ENCODE measurements at places on chromosomes 12 and 14. TPM values are rescaled to one million over a fixed set of nuclear protein-coding genes. Genes with fewer than 3 reads are reported as not detected.

- DNase-seq, result no peak
These were observed 892.1 kb downstream of the NRXN3 start for GRCh38 chr14:79062226-79062625.

- DNase-seq, result no peak
These were observed 4.8 kb upstream of the ING4 start for GRCh38 chr12:6667559-6668210.

GRCh38 chr12:47987411-47988072 is 16.7 kb downstream of the COL2A1 start:
- no peak for DNase-seq

GRCh38 chr14:69154779-69155178 is 1.9 kb upstream of the DCAF5 start:
- DNase-seq, result no peak

The LRP1 gene
- total RNA-seq, result 53.5 TPM

DNA sequence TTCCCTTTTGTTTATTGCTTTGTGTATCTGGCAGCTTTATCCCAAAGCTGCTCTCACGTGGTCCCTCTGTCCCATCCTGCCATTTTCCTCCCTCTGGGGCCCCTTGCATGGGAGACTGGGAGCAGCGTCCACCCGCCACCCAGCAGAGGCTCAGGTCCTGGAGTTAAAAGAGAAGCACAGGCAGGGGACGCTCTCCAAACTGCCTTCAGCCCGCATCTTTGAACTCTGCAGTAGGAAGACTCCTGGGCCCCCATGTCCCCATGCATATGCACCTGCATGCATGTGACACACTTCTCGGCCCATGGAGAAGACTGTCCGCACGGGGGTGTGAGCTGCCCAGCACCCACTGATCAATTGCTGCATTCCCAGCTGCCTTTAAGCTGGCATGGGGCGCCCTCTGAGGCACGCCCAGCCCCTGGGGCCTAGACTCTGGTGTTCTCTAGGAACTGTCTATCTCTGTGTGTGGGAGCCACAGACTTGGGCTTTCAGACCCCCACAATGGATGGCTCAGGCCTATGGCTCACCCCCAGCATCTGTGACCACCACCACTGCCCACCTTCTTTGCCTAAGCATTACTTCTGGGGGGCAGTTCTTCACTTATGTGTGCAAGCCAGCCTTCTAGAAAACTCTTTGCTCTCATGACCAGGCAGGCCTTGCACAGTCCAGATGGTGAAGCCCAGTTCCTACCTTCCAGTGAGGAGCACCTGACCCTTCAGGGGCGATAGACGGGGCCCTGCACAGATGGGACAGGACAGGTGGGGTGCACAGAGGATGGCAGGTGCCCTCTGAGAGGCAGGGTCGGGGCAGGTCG is 96.1 kb upstream of the DIO3 start:
- DNase-seq, result no peak

GRCh38 chr12:114625294-114625851 is 58.6 kb downstream of the TBX3 start:
- DNase-seq, result peak; percentile 73

- DNase-seq, result peak; percentile 60
These were observed 35.2 kb upstream of the TXNRD1 start for GRCh38 chr12:104180374-104180773.

GRCh38 chr14:35229084-35229791 is 62.9 kb upstream of the PSMA6 start:
- DNase-seq, result no peak

The TMTC3 gene
- 23.6 TPM for total RNA-seq

GRCh38 chr12:42143452-42144157 is 1.1 kb downstream of the GXYLT1 start:
- DNase-seq, result peak; percentile 10

GRCh38 chr14:29062466-29062865 is 295.9 kb downstream of the FOXG1 start:
- no peak for DNase-seq

The SSPN gene
- total RNA-seq, result 29.5 TPM

The PLEKHG7 gene
- 0.50 TPM for total RNA-seq

DNA sequence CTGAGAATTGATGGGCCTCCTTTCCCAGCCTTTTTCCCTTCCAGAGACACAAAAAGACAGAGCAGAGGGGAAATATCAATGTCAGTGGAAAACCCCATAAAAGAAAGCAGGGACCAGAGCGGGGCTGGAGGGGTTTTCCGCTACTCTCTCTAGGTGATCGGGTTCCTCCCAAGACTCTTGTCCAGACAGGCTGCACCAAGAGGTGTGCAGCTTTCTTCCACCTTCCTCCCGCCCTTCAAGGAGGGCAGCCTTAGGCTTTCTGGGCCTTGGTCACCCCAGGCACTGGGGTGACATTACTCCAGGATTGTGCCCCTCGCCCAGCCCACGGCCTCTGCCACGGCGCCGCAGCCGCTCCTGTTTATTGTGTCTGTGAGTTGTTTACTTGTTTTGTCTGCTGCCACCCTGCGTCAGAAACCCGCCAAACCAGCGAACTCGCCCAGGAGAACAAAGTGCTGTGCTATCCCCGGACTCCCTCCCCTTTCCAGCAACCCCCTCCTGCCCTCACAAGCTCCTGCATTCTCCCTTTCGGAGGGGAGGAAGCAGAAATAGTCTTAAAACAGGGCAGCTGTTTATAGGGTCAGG is 6.7 kb upstream of the HOXC6 start:
- no peak for DNase-seq

DNA sequence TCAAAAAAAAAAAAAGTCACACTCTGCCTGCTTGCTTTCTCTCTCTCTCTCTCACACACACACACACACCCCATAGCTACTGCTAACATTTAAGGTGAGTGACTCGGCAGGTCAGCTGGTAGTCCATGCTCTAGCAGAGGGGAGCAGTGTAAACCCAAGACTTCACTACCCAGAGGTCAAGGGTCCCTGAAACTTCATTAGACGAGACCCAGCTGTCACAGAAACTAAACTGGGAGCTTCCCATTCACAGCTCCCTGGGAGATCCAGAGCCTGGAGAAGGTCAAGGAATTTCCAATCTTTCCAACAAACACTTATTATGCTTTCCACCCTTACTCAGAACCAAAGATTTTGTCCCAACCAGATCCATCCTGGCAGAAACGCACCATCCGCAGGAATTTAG is 33.2 kb downstream of the CKAP4 start:
- no peak for DNase-seq

GRCh38 chr12:47033081-47033480 is 46.3 kb upstream of the PCED1B start:
- peak; percentile 41 for DNase-seq

The NFATC4 gene
- total RNA-seq, result 6.3 TPM

The HNF1A gene
- 1.3 TPM for total RNA-seq

DNA sequence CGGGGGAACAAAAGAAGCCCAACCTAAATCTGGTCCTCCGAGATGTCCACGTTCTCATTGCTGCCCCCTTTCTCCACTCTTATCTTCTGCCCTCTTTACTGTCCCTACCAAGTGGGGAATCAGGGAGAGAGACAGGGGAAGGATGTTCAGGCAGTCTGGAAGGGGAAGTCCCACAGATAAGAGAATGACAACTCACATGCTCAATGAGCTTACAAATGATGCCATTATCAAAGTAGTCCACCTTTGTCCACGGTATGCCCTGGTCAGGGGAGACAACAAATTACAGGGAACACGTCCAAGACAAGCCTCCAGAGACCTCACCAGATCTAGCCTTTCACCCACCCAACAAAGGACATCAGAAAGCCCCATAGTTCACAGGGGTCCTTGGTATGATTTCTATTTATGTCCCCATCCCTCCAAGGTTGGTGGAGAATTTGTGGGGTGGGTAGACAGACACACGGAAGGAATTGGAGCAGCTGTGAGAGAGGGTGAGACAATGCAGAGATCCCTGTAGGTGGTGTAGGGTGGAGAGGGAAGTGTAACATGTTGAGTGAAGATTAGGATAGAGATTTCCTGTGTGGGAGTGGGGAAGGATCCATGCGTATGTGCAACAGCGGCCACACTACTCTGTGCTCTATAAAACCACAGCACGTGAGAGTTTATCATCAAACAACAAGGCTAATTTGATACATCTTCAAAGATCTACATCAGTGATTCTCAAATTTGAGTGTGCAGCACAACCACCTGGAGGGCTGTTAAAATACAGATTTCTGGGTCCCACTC is 10.7 kb downstream of the MYO1A start:
- DNase-seq, result no peak

DNA sequence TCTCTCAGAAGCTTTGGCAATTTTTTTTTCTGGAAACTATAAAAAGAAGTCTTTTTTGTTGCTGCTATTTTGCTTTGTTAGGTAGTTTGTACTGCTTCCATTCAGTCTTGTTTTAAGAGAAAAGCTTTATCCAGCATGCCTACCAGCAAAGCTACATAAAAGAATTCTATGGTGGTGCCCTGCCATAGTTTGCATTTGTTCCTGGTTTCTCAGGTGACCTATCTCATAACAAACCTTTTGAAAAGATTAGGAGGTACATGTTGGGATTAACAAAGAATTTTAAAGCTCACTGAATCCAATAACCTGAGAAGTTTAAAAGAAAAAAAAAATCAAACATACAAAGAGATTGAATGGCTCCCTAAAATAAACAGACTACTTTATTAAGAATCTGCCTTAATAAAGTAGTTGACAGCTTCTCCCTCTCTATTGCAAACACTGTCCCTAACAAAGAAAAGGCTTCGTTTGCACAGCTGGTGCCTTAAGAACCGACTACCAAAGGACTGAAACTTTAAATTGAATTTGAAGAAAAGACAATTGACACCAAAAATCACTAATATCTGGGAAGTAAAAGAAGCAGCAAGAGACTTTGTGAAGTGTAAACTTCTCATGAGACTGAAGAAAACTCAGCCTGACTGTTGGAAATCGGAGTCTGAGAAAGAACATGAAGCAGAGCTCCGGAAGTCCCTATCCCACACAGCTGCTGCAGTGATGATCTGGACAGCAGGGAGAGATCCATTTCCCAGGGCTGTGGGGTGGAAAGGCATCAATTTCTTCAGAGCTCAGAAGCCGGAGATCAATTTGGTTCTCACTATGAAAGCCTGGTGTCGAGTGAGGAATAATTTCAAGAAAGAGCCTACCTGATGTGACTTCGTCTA is 102.7 kb upstream of the PLEKHA5 start:
- no peak for DNase-seq

GRCh38 chr12:132563911-132564310 is 46.5 kb downstream of the LRCOL1 start:
- no peak for DNase-seq

- no peak for DNase-seq
These were observed 513.0 kb downstream of the TMEM121 start for GRCh38 chr14:106039400-106039799.

The A2M gene
- total RNA-seq, result 286 TPM

DNA sequence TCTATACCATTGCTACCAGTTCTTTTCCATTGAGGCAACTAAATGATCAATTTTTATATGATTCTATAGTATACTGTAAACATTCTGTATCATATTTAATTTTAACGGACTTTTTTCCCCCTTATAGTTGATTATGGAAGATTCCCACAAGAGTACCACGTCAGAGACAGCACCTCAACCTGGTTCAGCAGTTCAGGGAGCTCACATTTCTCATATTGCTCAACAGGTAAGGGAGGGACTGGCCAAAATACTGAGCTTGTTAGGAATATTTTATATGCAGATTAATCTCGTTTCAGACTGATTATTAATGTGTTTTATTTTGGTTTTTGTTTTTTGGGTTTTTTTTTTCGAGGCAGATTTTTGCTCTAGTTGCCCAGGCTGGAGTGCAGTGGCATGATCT is 16.1 kb downstream of the ATF1 start:
- no peak for DNase-seq

The MNAT1 gene
- total RNA-seq, result 62.9 TPM

- no peak for DNase-seq
These were observed 40.8 kb downstream of the CCDC88C start for GRCh38 chr14:91376547-91377477.

- DNase-seq, result no peak
These were observed 19.8 kb upstream of the AQP2 start for GRCh38 chr12:49930515-49931288.

GRCh38 chr12:26939953-26940352 is 1.7 kb downstream of the FGFR1OP2 start:
- no peak for DNase-seq

The KLRD1 gene
- 0.32 TPM for total RNA-seq

DNA sequence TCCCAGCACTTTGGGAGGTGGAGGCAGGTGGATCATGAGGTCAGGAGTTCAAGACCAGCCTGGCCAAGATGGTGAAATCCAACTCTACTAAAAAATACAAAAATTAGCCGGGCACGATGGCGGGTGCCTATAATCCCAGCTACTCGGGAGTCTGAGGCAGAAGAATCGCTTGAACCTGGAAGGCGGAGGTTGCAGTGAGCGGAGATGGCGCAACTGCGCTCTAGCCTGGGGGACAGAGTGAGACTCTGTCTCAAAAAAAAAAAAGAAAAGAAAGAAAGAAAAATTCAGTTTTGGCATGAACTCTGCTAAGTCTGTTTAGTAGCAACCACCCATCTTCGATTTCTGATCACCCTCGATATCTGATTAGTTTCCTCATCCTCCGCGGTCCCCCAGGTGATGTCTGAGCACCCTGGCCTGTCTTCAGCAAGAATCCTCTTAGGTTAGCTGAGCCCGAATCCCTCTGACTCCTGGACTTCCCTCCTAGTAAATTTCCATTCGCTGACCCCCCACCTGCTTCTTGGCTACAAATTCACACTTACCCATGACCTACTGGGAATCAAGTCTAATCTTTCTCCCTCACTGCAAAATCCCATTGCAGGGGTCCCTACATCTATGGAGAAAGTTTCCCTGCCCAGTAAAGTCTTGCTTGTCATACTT is 879 bp upstream of the HSPB8 start:
- DNase-seq, result no peak

GRCh38 chr12:55715169-55715764 is 579 bp upstream of the BLOC1S1 start:
- DNase-seq, result no peak

DNA sequence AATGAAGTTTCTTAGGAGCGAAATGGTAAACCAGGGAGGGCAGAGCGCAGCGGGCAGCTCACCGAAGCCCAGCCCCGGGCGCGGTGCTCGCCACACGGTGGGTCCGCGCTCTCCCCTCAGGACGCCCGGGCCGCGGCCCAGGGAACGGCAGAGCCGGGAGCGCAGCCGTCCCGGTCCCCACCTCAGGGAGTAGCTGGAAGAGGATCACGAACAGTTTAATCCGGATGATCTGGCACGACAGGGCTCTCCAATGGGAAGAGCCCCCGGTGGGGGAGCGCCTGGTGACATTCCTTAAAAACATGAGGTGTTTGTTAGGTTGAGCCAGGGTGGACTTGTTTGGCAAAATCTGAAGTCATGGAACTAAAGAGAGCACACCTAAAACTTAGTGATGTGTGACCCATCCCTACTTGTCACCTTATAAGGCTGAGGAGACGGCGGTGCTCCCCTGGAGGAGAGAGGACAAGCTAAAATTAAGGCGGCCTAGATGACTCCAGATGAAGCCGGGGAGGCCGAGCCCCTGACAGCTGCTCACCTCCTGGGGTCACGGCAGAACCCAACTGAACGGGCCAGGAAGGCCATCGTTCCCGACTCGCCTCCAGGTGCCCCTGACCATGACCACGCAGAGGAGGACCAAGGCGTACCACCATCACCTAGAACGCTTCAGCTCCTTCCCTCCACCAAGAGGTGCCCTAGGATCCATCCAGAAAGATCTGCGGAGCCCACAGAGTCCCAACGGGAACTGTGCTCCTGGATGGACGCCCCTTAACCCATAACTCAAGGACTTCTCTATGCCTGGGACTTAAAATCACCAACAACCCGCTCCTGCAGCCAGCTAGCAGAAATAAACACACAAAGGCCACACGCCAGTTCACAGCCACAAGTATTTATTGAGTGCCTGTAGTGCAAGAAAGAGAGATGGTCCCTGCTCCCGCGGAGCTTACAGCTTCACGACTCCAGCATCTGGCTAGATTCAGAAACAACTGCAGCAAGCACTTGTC is 866 bp upstream of the PITPNM2 start:
- DNase-seq, result no peak

The TPPP2 gene
- 9.4 TPM for total RNA-seq

All from prostate gland (tissue), 2 donors.